Stimulated activated naive CD4-positive, alpha-beta T cell treated with Interleukin-2 at 50 U/mL for 16 hours (primary cell): ENCODE measurements at places on chromosomes 16 and 17.

GRCh38 chr17:61000911-61001310 lies 323.3 kb downstream of the BCAS3 start:
- no peak for DNase-seq

DNA sequence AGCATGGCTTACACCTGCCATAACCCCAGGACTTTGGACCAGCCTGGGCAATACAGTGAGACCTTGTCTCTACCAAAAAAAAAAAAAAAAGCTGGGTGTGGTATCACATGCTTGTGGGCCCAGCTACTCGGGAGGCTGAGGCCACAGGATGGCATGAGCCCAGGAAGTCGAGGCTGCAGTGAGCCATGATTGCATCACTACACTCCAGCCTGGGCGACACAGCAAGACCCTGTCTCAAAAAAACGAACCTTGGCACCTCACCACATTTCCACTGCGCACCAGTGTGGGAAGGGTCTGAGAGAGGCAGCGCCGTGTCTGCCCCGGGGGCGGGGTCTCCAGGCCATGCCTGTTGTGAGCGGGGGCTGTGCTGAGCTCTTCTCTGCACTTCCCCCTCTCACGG lies 6.3 kb downstream of the ACSF3 start:
- no peak for DNase-seq

DNA sequence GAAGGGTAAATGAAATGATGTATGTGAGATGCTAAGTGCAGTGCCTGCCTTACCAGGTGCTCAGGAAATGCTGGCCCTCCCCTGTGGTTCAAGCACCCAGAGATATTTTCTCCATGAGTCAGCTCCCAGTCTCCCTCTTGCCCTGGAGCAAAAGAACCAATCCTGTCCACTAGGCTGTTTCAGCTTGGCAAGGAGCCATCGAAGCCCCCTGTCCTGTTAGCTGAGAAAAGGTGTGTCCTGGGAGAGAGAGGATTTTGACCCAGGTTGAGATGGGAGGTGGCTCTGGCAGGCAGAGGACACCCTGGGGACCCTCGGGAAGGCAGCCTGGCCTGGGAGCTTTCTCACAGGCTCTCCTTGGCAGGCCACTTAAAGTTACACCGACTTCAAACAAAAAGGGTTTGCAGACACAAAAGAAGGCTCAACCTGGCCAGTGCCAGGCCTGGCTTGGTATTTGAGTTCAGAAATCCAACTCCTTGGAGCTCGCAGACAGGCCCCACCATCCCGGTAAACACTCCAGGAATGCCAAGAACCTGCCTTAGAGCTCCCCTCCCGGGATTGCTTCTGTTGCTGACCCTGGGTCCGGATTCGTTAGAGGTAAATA lies 29.6 kb downstream of the NTN1 start:
- DNase-seq = no peak

- no peak for DNase-seq
These were observed 999.7 kb downstream of the CDH11 start for GRCh38 chr16:64122177-64122576.
